ENCODE measurements at places on chromosomes 16 and 17. TPM values are rescaled to one million over a fixed set of nuclear protein-coding genes. Genes with fewer than 3 reads are reported as not detected.

- no peak overlapping the region for H3K27ac ChIP-seq
- no peak overlapping the region for H3K4me3 ChIP-seq
- DNase-seq, result peak; percentile 76
- H3K27me3 ChIP-seq, result no peaks in the 10 kb centered on the region
Observed at GRCh38 chr17:46044286-46044928, 45.4 kb downstream of the STH start.

SEZ6 gene
- 2.8 TPM for total RNA-seq

DNA sequence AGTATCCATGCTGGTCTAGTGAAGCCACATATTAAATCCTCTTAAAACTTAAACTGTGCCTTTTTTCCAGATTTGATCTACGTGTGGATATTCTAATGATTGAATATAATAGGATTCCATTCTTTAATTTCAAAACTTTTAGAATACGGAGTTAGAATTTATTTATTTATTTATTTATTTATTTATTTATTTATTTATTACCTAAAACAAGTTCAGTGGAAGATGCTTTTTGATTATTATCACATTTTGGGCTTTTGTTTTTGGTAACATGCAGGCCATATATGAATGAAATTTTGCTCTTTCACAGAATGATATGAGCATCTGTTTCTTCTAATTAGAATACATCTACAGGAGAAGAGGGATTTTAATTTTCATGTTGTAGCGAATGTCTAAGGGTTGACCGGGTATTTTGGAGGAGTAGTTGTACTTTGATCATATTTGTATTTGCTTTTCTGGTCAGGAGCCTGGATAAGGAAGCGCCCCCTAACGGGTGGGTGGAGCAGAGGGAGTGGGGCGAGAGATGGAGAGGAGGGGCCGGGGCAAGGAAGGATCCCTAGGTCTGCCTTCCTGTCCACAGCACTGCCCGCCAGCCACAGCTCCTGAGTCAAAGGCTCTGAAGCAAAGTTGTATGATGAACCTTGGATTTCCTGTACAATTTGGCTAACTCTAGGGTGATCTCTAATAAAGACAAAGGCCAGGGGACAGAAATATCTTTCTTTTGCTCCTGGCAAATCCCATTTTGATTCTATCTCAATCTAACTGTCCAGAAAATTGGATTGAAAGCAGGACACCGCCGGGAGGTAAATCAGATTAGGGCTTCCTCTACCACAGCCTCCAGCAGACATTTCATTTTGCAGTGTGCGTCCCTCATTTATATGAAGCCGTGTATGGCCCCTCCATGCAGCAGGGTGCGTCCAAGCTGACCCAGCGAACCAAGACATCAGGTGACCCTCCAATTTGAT is 149.1 kb downstream of the PRKCA start:
- 0 out of 2 replicates have a peak, but pooled peaks cover 2% of the 10 kb centered on the region for H3K27me3 ChIP-seq
- no peaks in the 10 kb centered on the region for H3K36me3 ChIP-seq
- peak; percentile 81 for DNase-seq
- no peak overlapping the region for H3K27ac ChIP-seq

GRCh38 chr17:42748908-42749798 is 4.3 kb upstream of the EZH1 start:
- H3K27me3 ChIP-seq, result peaks cover 2% of the 10 kb centered on the region
- H3K27ac ChIP-seq, result no peak overlapping the region
- peaks cover 2% of the 10 kb centered on the region for H3K4me1 ChIP-seq
- no peak overlapping the region for H3K4me3 ChIP-seq
- DNase-seq, result no peak

CAVIN1 gene
- total RNA-seq, result 65.2 TPM

DNA sequence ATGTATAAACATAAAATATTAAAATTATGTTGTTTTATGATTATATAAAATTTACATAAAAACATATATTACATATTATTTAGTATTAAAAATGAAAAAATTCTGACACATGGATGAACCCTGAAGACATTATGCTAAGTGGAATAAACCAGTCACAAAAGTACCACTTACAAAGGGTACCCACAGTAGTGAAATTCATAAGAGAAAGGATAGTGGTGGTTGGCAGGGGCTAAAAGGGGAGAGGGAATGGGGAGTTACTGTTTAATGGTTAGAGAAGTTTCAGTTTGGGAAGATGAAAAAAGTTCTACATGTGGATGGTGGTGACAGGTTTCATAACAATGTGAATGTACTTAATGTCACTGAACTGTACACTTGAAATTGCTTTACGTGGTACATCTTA is 41.4 kb downstream of the FBXL20 start:
- H3K27ac ChIP-seq, result no peak overlapping the region
- no peaks in the 10 kb centered on the region for H3K27me3 ChIP-seq
- no peak overlapping the region for H3K4me3 ChIP-seq
- H3K4me1 ChIP-seq, result no peaks in the 10 kb centered on the region
- no peaks in the 10 kb centered on the region for H3K36me3 ChIP-seq

DNA sequence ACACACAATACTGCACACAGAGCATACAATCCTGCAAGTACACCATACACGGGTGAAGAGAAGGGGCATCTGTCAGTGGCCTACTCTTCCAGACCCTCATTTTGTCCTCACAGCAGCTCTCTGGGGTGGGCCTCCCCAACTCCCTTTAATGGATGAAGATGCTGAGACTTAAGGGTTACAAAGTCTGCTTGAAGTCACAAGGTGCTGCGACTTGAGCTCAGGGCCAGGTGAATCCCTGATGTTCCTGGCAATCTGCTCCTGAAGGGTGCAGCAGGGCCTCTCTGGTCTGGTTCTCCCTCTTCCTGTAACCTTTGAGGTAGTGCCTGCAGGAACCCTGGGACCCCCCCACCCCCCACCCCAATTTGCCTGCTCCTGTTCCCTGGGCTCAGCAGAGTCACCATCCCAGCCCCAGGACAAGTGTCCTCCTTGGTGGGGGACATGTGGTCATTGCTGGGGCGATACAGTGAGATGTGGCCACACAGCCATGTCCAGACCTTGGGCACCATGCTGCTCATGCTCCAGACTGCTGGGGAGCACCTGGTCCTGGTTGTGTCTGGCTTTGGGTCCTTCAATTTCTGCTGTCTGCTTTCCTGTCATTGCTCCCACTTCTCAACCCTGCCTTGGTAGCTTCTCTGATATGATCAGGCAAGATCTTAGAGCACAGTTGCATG is 107.5 kb downstream of the METRNL start:
- H3K4me1 ChIP-seq, result no peaks in the 10 kb centered on the region
- DNase-seq, result peak; percentile 20
- H3K36me3 ChIP-seq, result no peaks in the 10 kb centered on the region

DNA sequence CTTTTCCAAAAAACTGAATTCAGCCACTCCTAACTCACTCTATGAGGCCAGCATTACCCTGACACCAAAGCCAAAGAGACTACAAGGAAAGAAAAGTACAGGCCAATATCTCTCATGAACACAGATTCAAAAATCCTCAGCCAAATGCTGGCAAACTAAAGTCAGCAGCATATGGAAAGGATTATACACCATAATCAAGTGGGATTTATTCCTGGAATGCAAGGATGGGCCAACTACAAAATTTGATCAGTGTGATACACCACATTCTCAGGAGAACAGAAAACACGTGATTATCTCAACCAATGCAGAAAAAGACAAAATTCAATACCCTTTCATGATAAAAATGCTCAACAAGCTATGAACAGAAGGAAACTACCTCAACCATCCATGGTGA is 7.7 kb upstream of the AATK start:
- no peak for DNase-seq
- H3K27me3 ChIP-seq, result no peaks in the 10 kb centered on the region
- no peaks in the 10 kb centered on the region for H3K36me3 ChIP-seq
- H3K27ac ChIP-seq, result no peak overlapping the region

C16orf92 gene
- not detected for total RNA-seq

- H3K27ac ChIP-seq, result no peak overlapping the region
- H3K4me3 ChIP-seq, result no peak overlapping the region
- H3K27me3 ChIP-seq, result no peaks in the 10 kb centered on the region
- DNase-seq, result no peak
- no peaks in the 10 kb centered on the region for H3K4me1 ChIP-seq
Observed at GRCh38 chr17:44206825-44207155, 7.1 kb upstream of the ATXN7L3 start.

HAS3 gene
- total RNA-seq, result 98.4 TPM

DNA sequence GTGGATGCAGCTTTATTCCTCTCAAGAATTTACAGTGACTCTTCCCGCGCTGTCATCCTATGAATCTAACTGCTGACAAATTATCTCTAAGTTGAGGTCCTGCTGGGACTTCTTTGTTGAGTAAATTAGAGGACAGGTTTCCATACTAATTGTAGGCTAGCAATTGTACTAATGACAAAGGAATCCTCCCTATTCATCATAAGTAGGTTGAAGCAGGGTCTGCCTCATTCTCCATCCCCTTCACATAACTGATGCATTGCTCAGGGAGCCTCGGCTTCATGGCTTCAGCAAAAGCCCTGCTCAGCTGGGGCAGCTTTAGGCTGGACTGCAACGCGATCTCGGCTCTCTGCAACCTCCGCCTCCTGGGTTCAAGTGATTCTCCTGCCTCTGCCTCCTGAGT is 83.1 kb upstream of the IRX6 start:
- H3K4me3 ChIP-seq, result no peak overlapping the region
- H3K36me3 ChIP-seq, result no peaks in the 10 kb centered on the region
- H3K27me3 ChIP-seq, result no peaks in the 10 kb centered on the region
- peak; percentile 46 for DNase-seq
- H3K27ac ChIP-seq, result no peak overlapping the region

DNA sequence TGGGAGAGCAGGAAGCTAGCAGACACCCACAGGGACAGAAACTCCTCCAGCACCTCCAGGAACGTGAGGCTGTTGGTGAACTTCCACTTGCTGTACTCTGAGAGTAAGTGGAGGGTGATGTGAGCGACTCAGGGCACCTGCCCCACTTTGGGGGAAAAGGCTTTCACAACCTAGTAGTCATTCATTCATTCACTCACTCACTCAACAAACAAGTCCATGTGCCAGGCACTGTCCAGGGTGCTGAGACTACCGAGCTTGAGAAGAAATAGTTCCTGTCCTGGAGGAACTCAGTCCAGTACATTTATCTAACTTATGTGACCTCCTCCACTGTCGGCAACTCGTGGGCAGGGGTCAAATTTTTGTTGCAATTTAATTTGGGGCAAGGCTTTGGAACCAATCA is 26.6 kb downstream of the LGALS9 start:
- no peak overlapping the region for H3K4me3 ChIP-seq
- no peak overlapping the region for H3K27ac ChIP-seq
- no peaks in the 10 kb centered on the region for H3K36me3 ChIP-seq
- no peak for DNase-seq
- no peaks in the 10 kb centered on the region for H3K27me3 ChIP-seq

GRCh38 chr17:67056746-67057490 is 12.6 kb downstream of the CACNG1 start:
- no peaks in the 10 kb centered on the region for H3K27me3 ChIP-seq
- H3K4me3 ChIP-seq, result no peak overlapping the region
- H3K27ac ChIP-seq, result no peak overlapping the region
- DNase-seq, result peak; percentile 20
- H3K36me3 ChIP-seq, result no peaks in the 10 kb centered on the region

PRSS33 gene
- total RNA-seq, result not detected

KRT23 gene
- total RNA-seq, result not detected

DNA sequence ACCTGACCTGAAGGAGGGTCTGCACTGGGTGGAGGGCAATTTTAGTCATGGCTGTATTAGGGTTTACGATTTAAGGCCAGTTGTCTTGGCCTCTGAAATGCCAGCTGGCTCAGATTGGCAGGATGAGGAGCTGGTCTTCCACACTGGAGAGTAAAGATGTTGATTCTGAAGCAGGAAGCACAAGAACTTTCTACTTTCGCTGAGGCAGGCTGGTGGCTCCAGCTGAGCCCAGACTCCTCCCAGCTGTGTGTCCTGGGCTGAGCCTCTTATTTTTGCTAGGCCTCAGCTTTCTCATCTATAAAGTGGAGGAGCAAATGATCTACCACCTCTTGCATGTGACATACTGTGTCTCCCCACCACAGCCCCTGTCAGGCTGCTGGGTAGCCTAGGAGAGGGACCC is 74.4 kb downstream of the MRM1 start:
- H3K27me3 ChIP-seq, result no peaks in the 10 kb centered on the region
- DNase-seq, result no peak
- no peak overlapping the region for H3K4me3 ChIP-seq
- no peak overlapping the region for H3K27ac ChIP-seq
